ENCODE measurements at places on chromosomes 16 and 17.

- peak; percentile 19 for DNase-seq
Observed at GRCh38 chr17:49193513-49194296, 16.7 kb downstream of the GNGT2 start.

GRCh38 chr17:72479113-72479512, 358.3 kb downstream of the SOX9 start:
- no peak for DNase-seq

DNA sequence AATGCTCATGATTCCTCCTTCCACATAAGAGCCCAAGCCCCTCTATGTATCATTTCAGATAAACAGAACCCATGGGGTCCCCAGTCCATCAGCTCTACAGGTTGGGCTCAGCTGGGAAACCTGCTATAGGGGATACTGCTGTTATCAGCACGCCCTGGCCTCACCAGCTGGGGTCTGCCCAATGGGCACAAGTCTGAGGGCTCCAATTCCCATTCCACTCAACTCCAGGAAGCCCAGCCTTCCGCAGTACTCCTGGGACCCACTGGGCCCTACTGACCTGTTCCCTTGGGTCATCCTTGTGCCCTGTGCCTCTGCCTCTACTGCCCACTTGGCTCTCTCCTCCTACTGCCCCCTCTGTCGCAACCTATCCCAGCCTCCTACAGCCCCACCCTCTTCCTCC, 16.2 kb upstream of the XYLT2 start:
- DNase-seq, result no peak

GRCh38 chr17:57080718-57081117, 4.3 kb upstream of the AKAP1 start:
- DNase-seq, result no peak

DNA sequence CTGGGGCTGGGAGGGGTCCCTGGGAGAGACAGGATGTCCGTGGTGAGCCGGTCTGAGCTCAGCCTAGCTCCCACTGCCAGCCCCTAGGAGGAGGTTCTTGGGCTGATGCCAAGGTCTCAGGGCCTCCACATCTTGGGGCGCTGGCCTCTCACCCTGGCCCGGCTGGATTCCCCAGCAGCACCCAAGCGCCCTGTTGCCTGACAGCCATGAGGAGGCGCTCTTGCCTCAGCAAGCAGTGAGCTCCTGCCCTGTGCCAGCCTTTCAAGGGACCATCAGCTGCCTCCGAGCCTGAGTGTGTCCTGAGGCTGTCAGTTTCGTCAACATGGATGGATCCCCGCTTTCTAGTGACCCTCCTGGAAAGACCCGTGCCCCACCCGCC, 234.9 kb upstream of the CIBAR2 start:
- no peak for DNase-seq

- no peak for DNase-seq
Observed at GRCh38 chr17:75844530-75845057, 390 bp upstream of the UNC13D start.

GRCh38 chr16:83253521-83253920, 554.3 kb upstream of the HSBP1 start:
- DNase-seq, result no peak

GRCh38 chr16:1621851-1622250, 9.7 kb downstream of the CRAMP1 start:
- no peak for DNase-seq

DNA sequence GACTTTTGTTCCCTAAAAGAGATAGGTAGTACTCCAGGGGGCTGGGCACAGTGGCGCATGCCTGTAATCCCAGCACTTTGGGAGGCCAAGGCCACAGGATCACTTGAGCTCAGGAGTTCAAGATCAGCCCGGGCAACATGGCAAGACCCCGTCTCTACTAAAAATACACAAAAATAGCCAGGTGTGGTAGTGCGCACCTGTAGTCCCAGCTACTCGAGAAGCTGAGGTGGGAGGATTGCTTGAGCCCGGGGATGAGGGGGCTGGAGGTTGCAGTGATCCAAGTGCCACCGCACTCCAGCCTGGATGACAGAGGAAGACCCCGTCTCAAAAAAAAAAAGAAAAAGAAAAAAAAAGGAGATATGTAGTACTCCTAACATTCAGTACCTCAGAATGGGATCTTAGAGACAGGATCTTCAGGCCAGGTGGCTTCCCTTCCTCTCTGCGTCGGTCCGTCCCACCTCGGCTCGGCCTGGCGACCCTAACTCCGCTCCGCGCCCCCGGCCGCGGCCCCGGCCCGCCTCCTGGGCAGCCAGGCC, 89.6 kb downstream of the CDC27 start:
- DNase-seq, result no peak

GRCh38 chr16:50408001-50408561, 39.3 kb upstream of the BRD7 start:
- no peak for DNase-seq

GRCh38 chr17:32159586-32160438, 17.5 kb downstream of the RHOT1 start:
- no peak for DNase-seq

- DNase-seq, result no peak
Observed at GRCh38 chr17:55124730-55125360, 139.9 kb upstream of the HLF start.

DNA sequence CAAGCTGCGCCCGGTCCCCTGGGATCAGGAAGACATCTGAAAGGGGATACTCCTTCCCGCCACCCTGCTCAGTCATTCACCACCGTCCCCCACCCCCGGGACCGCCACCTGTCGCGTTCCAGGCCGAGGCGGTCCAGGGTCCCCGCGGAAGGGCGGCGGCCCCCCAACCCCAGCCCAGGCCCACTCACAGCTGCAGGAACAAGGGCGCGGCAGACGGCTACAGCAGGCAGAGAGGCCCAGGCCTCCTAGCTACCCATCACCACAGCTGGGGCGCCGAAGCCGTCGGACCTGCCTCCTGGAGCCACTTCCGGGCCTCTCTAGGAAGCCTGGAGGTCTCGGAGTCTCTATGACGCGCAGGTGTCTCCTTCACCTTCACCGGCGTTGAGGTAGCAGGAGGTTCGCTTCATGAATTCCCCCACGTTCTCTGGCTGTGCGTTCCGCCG, at the start of gene SDR42E1:
Gene SDR42E1 (minus strand): TSS at position 272 of the 443 bp plus-strand sequence. CDS start 10,612 bp downstream, outside the sequence.
- DNase-seq, result peak; percentile 67

GRCh38 chr17:19978805-19979211, 1.2 kb upstream of the AKAP10 start:
- DNase-seq, result no peak

- no peak for DNase-seq
Observed at GRCh38 chr16:56855946-56856345, 9.1 kb upstream of the SLC12A3 start.

DNA sequence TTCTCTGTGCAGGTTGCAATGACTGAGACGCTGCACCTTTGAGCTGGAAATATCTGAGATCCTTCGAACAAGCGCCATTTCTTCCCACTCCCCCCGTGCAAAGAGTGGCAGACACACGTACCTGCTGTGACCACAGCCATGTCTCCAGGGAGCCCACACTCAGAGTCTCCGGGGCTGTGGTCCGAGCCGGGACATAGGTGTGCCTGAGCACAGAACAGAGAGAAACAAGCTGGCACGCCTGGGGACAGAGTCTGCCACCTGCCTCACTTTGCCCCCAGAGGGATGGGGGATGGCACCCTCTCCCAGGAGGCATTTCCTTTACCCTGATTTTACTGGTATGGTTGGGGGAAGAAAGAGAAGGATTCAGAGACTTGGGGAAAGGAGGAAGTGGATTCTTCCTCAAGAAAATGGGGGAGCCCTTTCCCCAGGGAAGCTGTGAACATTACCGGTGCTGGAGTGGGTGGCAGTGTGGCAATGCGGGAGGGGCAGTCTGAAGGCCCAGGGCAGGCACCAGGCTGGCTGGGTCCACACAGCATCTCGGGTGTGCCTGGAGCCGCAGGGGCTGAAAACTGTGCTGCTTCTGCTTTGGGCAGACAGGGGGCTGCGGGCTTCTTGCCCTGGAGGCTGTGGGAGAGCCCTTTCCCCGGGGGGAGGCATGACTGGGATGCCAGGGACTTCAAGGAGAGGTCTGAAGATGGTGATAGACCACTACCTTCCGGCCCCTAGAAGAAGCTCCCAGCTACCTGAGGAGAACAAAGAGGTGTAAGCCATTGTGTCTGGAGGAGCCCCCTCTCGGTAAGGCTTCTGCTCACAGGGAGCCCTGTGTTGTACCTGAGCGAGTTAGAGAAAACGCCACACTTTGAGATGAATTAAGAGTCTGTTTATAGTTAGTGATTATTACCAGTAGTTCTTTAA, 6.6 kb upstream of the PIK3R6 start:
- no peak for DNase-seq

DNA sequence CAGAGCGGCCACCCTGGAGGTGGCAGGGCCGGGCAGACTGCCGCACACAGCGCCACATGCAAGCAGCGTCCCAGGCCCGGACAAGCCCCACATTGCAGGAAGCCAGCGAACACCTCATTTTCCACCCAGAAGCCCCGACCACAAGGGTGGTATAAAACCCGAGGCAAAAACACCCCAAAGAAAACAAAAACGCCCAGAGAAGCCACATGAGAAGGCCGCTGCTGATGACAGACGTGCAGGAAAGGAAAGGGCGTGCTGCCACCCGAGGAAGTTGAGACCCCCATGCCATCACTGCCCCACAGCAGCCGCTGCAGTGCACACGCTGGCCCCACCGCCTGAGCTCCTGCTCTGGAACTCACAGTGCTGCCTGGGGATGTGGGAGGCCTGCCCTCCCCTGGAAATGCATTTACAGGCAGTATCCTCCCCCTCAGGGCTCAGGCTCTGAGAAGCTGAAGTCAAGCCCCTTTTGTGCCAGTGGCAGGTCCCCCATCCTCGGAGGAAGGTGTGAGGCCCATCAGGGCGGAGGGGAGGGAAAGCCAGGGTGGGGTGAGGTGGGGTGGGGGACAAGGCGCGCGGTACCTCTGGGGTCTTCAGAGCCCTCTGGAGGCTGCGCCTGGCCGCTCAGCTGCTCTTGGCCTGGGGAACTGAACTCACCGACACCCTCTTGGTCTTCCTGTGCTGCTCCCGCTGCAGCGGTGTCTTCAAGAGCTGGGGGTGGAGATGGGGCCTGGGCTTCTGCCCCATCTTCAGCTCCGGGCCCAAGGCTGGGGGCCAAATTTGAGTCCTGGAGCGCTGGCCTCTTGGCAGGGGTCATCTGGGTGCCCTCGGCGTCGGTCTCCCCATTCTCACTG, 62.0 kb downstream of the IL21R start:
- peak; percentile 47 for DNase-seq

- DNase-seq, result peak; percentile 47
Observed at GRCh38 chr16:23952128-23952970, 116.6 kb downstream of the PRKCB start.

DNA sequence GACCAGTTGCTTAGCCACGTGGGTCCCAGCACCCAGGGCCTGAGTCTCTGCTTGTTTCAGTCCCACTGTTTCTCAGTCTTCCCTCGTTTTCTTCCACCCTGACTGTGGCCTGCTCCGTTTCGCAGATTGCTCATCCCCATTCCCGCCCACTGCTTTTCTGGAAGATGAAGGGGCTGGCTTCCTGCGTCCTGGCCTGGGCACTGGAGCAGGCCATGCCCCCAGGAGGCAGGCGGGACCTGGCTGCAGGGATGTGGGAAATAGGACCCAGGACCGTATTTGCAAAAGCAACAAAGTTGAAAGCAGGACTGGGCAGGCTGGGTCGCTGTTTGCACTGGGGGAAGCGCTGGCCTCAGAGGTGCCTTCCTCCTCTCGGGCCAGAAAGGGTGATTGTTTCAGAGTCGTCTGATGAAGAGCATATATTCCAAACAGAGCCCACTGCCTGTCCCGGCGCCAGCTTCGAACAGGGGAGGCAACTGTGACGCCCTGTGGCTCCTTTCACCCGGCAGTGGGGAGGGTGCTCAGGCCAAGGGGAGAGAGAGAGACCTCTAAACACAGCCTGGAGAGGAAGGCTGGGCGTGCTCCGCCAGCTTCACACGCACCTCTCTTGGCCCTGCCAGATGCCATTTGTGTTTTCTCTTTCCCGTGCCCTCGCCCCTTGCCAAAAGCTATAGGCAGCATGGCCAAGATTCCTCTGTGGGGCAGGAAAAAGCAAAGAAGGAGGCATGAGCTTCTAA, 108.6 kb downstream of the CMIP start:
- DNase-seq, result no peak

GRCh38 chr16:725463-726187, 618 bp downstream of the CCDC78 start:
- DNase-seq, result no peak

DNA sequence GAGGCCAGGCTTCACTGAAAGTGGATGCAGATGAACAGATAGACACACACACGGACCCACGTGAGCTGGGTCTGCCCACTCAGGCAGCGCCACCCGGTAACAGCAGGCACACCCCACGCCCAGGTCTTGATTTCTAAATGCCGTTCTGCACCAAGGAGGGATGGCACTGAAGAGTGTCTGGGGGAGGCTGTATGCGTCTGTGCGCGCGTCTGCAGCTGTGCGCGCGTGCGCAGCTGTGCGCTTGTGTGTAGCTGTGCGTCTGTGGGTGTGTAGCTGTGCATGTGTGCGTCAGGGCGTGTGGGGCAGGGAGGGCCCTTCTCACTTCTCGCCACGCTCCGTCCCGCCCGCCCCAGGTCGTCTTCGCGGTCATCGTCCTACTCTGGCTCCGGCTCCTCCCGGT, 15.5 kb upstream of the IL17C start:
- DNase-seq, result no peak

DNA sequence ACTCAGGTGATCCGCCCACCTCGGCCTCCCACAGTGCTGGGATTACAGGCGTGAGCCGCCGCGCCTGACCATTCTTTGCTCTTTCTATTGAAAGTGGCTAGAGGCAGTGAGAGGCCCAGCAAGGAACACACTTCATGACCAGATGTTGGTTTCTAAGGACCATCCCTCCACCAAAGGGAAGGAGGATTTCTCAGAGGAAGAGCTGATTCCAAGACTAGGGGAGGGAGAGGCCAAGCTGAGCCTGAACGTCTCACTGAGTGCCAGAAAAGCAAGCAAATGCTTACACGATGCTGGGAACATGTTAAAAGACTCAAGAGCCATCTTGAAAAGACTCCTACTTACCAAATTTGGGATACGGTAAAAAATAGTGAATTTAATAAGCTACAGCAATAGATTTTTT, 79.2 kb downstream of the MRM3 start:
- DNase-seq, result no peak

DNA sequence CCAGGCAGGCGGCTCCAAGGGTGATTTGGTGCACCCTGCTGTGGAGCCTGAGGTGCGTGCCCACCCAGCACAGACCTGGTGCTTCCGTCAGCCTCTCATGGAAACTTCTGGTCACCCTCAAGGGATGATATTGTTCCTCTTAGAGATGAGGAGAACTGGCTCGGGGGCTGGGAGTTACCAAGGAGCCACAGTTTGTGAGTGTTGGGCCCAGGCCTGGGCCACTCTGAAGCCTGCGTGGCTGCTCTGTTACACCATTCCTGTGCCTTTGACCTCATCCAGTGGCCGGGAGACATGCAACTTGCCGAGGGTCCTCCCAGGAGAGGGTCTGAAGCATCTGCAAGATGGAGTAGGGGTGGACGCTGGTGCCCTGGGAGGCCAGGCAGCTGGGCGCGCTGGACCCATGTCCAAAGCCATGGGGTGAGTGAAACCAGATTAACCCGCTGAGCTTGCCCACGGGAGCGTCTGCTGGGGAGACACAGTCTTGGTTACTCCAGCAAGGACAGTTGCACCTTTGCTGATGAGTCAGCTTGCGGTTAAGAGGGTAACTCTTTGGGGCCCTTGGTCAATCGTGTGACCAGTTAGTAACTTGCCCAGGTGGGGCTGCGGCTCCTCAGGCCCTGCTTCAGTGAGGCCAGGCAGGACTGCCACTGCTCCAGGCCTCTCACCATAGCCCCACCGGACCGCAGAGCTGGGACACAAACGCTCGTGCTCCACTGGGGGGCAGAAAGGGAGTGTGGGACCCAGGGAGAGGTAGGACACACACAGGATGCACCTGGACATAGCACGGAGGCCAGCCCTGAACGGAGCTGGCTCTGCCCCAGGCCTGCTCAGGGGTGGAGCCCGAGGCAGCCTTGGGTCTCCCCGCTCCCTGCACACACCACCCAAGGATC, 7.5 kb downstream of the C16orf90 start:
- DNase-seq, result no peak
